ENCODE measurements at places on chromosomes 7 and 10.
A peak's percentile ranks its signal among the peaks of the same experiment; 100 is the strongest.

DNA sequence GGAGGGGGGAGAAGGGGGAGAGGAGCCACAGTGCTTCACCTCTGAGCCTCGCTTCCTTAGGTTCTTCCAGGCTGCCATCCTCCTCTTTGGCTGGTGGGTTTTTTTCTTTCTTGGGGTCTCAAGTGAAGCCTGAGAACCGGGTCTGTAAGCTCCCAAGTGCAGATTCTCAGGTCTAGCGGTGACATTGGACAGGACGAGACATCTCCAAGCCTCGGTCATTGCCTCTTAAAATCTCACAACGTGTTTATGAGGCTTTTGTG, 817 bp upstream of the IL15RA start:
- no peak for DNase-seq

DNA sequence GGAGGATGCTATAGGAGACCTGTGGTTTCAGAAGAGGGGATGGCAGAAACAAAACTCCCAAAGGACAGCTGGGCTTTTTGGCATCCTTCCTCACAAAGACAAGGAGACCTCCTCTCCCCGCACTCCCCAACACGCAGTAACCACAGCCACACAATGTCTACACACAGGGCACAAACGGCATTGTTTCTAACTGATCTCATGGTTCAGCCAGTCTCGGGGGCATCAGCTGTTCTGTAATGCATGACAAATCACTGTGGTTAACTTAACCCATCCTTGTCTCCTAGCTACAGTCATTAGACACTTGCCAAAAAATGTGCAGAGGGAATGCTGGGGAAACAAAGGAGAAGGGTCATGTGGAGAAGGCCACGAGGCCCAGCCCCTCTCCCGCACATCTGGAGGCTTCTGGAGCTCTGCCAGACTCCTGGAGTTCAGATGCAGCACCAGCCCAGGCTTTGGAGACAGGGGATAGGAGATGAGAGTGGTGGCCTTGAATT, 7.6 kb upstream of the ADAMTS14 start:
- peak; percentile 87 for DNase-seq

DNA sequence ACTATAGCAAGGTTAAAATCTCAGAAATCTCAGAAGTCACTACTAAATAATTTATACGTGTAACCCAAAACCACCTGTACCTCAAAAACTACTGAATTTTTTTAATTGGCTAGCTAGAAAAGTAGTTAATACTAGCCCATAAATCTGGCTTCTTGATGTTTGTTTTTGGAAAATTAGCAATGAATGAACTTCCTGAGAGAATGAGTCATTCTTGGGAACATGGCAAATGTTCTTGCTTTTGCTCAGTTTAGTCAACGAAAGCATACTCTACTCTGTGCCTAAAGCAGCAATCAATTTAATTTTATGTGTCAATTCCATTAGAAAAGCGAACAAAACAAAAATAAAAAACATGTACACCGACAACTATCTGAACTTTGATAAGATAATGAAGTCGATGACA, 69.2 kb downstream of the SEMA3E start:
- DNase-seq, result no peak

- DNase-seq, result no peak
Observed at GRCh38 chr7:132394283-132395198, 181.7 kb downstream of the PLXNA4 start.

- no peak for DNase-seq
Observed at GRCh38 chr7:98265841-98266271, 13.8 kb upstream of the TECPR1 start.

DNA sequence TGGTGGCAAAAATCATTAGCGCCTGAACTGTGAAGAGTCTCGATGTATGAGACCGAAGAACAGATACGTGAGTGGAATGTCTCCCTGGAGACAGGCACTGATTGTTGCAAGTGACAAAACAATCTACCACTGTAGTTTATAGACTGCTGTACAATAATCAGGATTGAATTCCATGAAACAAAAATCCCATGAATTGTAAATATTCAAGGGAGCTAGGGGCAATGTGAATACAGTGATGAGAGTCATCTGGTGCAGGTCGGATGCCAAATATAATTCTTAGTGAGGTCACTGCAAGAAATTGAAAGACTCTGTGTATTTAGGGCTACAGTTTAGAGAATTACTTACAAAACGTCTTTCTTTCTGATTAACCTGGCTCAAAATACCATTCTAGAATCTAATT, 594.4 kb upstream of the VSTM2A start:
- peak; percentile 2 for DNase-seq

DNA sequence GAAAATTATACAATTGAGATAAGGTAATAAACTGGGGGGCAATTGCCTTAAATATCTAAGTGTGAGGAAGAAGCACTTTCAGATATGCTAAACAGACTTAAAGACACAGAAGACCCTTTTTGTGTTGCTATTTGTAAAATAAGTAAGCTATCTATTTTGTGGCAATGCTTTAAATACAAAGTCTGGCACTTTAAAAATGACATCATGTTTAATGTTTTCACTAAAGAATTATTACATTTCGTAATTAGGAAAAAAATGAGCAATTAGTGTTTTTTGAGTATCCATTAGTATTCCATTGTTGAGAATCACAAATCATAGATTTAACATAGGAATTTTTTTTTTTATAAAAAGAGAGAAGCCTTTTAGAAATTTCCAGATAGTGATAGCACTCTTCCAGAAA, 2.1 kb downstream of the CREB5 start:
- no peak for DNase-seq

DNA sequence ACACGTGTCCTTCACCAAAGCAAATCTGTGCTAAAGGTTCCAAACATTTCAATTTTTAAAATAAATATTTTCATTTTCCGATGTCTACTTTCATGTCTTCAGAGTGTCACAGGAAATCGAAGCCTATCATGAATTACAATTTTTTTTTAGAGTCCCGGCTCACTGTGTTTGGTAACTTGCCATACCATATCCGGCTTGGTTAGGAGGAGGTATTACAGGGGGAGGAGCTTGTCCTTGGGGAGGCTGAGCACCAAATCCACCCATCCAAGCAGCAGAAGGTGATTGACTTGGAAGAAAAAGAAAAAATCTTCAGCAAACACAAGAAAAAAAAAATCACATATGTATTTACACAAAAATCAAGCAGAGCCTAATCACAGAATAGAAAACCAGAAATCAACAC, 21.3 kb downstream of the TIAL1 start:
- DNase-seq, result no peak

DNA sequence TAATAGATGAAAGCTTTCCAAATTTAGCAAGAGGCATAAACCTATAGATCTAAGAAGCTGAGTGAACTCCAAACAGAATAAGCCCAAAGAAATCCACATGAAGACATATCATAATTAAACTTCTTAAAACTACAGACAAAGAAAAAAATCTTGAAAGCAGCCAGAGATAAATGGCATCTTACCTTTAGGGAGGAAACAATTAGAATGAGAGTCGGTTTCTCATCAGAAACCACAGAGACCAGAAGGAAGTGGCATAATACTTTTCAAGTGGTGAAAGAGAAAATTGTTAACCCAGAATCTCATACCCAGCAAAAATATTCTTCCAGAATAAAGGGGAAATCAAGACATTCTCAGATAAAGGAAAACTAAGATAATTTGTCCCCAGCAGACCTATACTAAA, 98.9 kb upstream of the NANOS1 start:
- DNase-seq, result no peak

Measured in midbrain (tissue), 1 donor.